ENCODE measurements at places on chromosomes 1 and 21. TPM values are rescaled to one million over a fixed set of nuclear protein-coding genes. Genes with fewer than 3 reads are reported as not detected.

- DNase-seq = peak; percentile 85
Measured at GRCh38 chr1:161068306-161069234, 1.1 kb downstream of the ARHGAP30 start.

- DNase-seq = no peak
Measured at GRCh38 chr1:174996476-174996875, 3.3 kb upstream of the CACYBP start.

DNA sequence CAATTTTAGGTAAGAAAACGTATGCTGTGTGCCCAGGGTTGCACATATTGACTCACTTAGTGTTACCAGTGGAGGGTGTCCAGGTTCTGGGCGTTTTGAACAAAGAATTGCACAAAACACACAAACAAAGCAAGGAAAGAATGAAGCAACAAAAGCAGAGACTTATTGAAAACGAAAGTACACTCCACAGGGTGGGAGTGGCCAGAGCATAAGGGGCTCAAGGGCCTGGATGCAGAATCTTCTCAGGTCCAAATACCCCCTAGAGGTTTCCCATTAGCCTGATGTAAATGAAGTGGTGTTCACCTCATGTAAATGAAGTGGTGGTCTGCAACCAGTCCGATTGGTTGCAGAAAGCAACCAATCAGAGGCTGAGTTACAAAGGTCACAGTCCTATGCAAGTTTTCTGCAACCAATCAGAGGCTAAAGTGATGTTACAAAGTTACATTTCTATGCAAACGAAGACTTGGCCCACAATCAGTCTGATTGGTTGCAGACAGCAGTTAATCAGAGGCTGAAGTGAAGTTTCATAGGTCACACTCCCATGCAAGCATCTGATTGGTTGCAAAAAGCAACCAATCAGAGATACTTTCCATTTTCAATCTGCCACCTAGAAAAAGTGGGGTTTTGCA lies 228.3 kb downstream of the ST6GALNAC3 start:
- DNase-seq = no peak

The QSOX1 gene
- total RNA-seq = 353 TPM

The EVI5 gene
- 47.9 TPM for total RNA-seq

- DNase-seq = no peak
Measured at GRCh38 chr1:212107481-212107880, 71.9 kb downstream of the DTL start.

GRCh38 chr1:22607154-22607553 lies 29.3 kb upstream of the C1QA start:
- DNase-seq = no peak

- no peak for DNase-seq
Measured at GRCh38 chr1:40592107-40592803, 60.8 kb downstream of the ZNF684 start.

GRCh38 chr1:209774592-209774991 lies 9.8 kb downstream of the C1orf74 start:
- DNase-seq = no peak

GRCh38 chr1:33257207-33257771 lies 997 bp downstream of the ZNF362 start:
- DNase-seq = no peak

The SESN2 gene
- 3.4 TPM for total RNA-seq

The OR13G1 gene
- total RNA-seq = not detected

The OLIG1 gene
- 1.3 TPM for total RNA-seq

DNA sequence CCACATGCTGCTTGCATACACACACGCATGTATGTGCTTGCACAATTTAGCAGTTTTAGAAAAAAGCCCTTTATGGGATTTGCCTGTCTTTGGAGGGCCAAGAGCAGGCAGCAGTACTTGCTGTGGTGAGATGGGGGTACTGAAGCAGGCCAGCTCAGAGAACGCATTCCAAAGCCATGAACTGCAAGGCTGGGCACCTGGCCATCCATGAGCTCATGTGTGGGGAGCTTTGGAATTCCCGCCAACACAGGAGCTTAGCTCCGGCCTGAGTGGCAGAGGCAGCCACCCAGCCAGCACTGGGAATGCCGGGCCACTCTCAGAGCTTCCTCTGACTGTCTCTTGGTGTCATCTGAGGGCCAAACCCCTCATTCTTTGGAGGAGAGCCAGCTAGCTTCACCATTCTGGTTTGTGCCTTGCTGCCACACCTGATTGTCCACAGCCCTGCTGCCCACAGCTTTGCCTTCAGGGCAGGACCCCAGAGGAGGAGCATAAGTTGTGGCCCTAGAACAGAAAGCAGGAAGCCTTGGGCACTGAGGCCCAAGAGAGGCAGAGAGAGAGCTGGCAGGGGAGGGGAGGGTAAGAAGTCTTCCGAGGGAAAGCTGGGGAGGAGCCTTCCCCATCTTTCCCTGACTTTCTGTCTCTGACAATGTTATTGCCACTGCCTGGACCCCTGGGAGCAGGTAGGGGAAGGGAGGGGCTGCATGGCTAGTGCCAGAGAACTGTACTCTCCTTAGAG lies 92.1 kb upstream of the POU3F1 start:
- DNase-seq = peak; percentile 93

The KRTAP13-2 gene
- not detected for total RNA-seq

The KCNJ9 gene
- not detected for total RNA-seq

All from right cardiac atrium (tissue), 5 donors.